ENCODE measurements at places on chromosomes 4 and X. TPM values are rescaled to one million over a fixed set of nuclear protein-coding genes. Genes with fewer than 3 reads are reported as not detected.

Gene TRIM2
- 84.0 TPM for polyA plus RNA-seq

Gene EPHA5
- 0.70 TPM for polyA plus RNA-seq

Gene KLF8
- 6.4 TPM for polyA plus RNA-seq

Gene PCDH10
- 5.4 TPM for polyA plus RNA-seq

Gene MTNR1A
- 1.9 TPM for polyA plus RNA-seq

Gene MTMR8
- polyA plus RNA-seq, result 1.8 TPM

Gene BLOC1S4
- polyA plus RNA-seq, result 18.3 TPM

Gene PPEF2
- polyA plus RNA-seq, result not detected

Gene RAPGEF2
- polyA plus RNA-seq, result 40.0 TPM

Gene MAEA
- 77.0 TPM for polyA plus RNA-seq

Gene RHOXF2
- polyA plus RNA-seq, result not detected

Gene POU4F2
- not detected for polyA plus RNA-seq

Gene GCNA
- 1.3 TPM for polyA plus RNA-seq

Gene LETM1
- polyA plus RNA-seq, result 18.7 TPM

Gene AFM
- polyA plus RNA-seq, result 20.8 TPM

Gene PABPC1L2B
- not detected for polyA plus RNA-seq

Gene ERVMER34-1
- 3.6 TPM for polyA plus RNA-seq

Gene GPC4
- polyA plus RNA-seq, result 23.5 TPM

Gene UGT2B17
- 0.14 TPM for polyA plus RNA-seq

Gene CT45A3
- not detected for polyA plus RNA-seq

Gene TREX2
- polyA plus RNA-seq, result 0.73 TPM

Gene CENPE
- polyA plus RNA-seq, result 14.4 TPM

Gene TRIM75
- 0.11 TPM for polyA plus RNA-seq

Gene GAGE12D
- not detected for polyA plus RNA-seq

Gene DGKK
- 12.2 TPM for polyA plus RNA-seq

Gene SUPT20HL2
- polyA plus RNA-seq, result 0.07 TPM
